ENCODE measurements at places on chromosomes 3 and 15.

GRCh38 chr3:57820479-57820878 lies 64.4 kb downstream of the SLMAP start:
- DNase-seq = no peak

- DNase-seq = no peak
Observed at GRCh38 chr15:98955961-98956723, 51.5 kb downstream of the PGPEP1L start.

DNA sequence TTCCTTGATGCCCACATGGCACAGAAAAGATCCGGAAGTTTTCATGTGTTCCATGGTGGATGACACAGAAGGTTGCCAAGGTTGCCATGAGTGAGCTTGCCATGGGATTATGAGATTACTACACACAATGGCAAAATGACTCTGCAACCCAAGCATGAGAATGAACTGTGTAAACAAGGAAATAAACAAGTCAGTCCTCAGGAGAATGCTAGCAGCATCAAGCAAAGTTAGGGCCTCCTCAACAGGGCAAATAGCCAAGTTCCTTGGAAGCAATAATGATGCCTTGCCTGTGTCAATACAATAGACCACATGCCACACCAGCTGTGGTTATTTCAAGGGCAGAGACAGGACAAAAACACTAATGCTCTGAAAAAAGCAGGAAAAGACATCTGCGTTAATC lies 41.8 kb downstream of the AQR start:
- no peak for DNase-seq

DNA sequence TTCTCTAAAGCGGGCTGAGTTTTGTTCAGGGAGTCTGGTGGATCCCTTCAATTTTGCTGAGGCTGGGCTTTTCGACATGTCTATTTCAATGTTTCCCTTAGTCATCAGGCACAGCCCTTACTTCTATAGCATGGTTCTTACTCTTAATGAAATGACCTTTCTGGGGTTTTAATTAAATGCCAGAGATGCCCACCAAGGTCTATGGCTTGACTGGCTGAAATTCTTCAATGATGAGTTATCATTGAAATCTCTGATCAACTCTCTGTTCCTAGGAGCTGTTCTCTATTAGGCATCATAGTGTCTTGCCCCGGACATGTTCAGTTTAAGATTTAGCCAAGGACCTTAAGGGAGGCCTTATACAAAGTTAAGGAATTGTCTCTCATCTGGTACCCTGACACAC lies 33.4 kb upstream of the KBTBD12 start:
- DNase-seq = no peak

DNA sequence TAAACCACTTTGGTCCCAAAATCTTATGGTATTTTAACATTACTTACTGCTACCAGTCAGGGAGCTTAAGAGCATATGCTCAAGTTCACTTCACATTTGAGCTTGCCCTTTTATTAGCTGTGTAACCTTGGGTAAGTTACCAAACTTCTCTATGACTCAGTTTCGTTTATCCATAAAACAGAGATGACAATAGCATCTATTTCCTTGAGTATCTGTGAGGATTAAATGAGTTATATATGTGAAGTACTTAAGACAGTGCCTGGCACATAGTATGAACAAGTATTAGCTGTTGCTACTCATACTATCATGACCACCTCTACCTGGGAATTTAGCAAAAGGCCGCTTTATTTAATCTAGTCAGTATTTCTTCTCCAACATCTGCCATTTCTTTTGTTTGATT lies 5.9 kb downstream of the ATOSA start:
- DNase-seq = no peak

- no peak for DNase-seq
Observed at GRCh38 chr3:124607163-124607562, 123.1 kb upstream of the UMPS start.

DNA sequence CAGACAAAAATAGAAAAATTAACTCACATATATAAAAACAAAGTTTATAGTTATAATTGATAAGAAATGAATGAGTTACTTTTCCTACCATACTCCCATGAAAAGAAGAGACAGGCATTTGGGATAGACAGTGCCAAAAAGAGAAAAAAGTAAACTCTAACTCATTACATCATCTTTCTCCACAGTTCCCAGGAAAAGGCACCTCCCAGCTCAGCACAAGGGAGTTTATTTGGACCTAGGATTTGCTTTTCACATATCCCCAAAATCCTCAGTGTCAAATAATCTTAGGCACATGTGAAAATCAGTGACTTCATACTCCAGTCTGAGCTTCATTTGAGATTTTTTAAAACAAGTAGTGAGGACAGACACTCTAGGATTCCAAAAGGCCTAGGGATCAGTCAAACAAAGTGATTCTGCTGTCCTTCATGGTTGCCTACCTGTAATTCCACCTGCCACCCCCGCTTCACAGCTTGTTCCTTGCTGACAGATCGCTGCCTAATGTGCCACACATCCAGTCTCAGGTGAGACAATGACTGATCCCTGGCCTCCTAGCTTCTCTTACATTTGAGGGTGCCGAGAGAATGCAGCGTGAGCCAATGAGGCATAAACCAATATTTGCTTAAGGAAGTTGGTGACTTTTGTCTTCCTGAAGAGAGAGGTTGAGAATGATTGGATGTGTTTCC lies 573.7 kb downstream of the TBL1XR1 start:
- DNase-seq = no peak

GRCh38 chr3:146469150-146470017 lies at the start of gene PLSCR2:
PLSCR2 (minus strand) TSS chr3:146469561; CDS start chr3:146459904, 9,657 bp downstream.
- DNase-seq = peak; percentile 85

DNA sequence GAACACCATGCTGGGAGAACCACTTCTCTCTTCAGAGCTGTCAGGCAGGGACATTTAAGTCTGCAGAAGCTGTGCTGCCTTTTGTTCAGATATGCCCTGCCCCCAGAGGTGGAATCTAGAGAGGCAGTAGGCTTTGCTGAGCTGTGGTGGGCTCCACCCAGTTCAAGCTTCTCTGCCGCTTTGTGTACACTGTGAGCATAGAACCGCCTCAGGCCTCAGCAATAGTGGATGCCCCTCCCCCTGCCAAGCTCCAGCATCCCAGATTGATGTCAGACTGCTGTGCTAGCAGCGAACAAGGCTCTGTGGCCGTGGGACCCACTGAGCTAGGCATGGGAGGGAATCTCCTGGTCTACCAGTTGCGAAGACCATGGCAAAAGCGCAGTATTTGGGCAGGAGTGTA lies 121.6 kb downstream of the NFKBIZ start:
- no peak for DNase-seq

DNA sequence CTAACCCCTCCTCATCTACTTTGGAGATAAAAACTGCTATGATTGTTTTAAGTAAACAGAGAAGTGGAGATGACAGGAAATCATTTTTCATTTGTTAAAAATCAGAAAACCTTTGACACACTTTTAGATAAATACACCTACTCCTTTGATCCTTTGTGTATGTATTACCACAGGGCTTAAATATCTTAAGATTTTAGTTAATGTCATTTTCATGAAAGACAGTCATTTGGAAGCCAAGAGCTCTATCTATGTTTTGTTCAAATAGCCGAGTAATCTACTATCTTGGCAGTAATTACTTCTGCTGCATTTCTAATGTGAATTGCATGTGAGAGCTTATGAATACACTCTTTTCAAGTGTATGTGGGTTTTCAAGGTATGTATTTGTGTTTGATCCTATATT lies 2.0 kb downstream of the ARPP21 start:
- no peak for DNase-seq

DNA sequence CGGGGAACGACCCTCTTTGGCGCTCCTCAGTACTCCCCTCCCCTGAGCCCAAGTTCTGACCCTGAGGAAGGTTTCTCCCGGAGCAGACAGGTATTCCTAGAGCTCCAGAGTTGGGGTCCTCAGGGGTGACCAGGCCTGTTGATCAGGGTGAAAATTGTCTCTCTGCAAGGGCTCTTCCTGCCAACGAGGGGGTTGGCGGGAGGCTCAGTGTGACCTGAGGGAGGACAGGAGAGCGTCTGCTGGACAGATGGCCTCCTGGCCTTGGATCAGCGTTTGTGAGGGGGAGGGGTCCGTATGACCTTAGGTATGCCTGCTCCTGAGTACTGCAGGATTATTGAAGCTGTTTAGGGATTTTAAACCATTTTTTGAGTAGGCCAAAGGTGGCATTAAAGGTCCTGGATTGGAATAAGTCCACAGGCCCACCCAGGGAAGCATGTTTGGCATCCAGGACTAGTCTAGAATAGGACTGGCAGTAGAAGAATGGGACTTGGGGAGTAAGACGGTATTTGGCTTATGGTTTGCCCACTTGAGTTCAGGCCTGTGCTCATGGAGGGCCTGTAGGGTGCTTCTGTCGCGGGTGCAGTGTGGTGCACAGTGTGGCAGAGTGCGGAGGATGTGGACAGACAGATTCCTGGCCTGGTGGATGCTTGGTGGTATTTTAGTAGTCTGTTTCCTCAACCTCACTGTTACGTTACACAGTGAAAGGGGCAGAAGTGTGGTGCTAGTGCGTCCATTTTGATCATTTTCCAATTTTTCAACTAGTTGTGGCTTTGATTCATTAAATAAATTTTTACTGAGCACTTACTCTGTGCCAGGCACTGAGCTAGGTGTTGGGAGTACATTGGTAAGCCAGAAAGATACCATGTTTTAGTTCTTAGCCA lies 959 bp downstream of the ZNF592 start:
- DNase-seq = no peak

DNA sequence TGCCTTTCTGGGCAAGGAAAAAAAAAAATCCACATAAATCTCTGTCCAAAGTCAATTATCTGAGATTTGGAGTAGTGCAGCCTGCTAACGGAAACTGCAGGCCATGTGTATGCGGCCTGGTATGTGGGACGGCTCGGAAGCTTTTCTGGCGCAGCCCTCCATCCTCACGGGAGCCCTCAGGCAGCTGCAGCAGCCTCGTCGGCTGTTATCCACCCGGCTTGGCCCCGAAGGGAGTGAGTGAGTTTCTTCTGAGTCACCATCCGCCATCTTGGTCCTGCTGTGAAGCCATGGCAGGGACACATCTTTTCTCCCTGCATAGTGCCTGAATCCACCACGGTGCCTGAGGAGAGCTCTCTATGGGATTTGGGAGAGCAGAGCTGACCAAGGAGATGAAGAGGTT lies 62.8 kb downstream of the POLR2M start:
- no peak for DNase-seq

DNA sequence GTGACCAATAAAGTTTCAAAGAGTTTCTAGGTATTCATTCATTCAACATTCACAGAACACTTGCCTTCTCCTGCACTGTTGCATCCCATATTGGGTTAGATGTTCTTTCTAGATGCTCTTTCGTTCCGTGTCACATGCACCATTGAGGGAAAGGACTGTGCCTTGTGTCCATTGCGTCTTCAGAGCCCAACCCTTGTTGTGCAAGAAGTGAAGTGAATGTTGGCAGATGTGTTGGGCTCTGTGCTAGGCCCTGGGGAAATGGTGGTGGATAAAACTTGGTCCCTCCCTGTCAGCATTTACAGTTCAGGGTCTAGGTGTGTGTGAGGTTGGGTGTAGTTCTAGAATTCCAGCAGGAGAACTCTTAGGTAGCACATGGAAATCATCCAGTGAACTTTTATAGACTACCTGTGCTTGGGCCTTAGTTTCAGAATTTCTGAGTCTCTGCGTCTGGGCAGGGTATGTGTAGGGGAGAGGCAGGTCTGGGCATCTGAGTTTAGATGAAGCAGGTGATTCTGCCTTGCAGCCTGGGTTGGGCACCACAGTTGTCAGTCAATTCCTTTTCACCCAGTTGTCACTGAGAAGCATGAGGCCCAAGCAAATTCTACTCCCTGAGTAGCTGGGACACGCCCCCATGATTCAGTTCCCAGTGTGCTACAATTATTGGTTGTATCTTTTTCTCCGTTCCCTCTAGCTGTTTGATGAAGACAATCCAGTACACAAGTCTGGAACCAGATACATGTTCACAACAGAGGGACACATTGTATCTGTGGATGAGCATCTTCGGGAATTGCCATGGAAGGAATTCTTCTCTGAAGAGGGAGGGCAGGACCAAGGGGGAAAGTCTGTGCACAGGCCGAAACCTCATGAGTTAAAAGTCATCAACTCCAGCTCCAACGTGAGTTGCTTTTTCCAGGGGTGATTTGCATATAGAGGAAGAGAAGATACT lies 25.4 kb downstream of the EDEM1 start:
- DNase-seq = no peak

GRCh38 chr3:95235916-95236315 lies 1173.1 kb downstream of the NSUN3 start:
- DNase-seq = no peak

GRCh38 chr3:177427540-177427939 lies 230.3 kb upstream of the TBL1XR1 start:
- no peak for DNase-seq

DNA sequence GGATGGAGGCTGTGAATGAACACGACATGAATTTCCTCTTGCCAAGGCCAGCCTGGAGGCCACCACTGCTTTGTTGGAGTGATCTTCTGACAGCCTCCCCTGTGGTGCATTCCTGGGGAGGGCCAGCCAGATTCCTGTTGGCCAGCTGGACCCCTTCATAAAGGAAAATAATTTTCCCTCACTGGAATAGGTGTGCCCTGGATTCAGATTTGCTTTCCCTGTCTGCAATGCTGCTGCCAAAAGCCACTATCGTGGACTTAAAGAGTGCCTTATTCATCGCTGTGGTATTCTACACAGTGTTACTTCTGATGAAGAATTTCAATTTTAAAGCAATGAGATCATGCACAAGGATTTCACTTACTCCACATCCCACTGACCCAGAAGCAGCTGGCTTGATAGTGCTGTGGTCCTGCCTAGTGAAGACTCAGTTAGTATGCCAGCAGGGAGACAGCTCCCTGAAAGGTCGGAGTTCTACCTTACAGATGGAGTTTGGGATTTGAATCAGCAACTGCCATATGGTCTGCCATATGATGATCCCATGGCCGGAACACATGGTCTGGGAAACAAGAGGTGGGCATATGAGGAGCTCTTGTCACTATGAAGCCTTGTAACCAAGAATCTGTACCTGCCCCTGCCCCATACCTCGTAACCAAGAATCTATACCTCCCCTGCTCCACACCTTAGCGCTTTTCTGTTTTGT lies 145.2 kb downstream of the KLF13 start:
- no peak for DNase-seq

GRCh38 chr3:151075869-151076562 lies 9.4 kb upstream of the MED12L start:
- DNase-seq = no peak

DNA sequence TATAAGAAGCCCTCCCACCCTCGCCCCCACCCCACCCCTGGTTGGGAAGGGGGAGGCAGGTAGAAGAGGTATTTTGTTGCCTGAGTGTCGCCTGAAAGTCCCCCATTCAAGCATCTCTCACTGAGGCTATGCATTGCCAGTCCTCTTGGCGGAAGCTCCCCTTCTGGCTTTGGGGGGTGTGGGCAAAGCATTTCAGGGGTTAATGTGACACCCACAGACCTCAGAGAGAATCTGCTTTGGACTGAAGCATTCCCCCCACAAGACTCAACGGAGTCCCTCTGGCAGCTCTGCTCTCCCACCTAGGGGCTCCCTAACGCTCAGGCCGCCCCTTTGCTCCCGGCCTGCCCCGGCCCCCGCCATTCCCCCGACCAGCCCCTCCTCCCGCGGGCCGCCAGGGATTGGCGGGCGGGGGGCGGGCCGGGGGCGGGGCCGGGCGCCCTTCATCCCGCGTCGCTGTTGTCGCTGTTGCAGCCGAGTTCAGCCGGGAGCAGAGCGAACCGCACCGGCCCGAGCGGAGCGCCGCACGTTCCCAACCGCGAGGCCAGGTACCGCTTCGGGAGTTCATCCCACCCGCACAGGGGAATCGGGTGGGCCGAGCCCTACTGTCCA lies at the start of gene SLC38A3:
TSS of gene SLC38A3 (plus strand) at position 468 of the 609 bp plus-strand sequence. CDS start 8,929 bp downstream, outside the sequence.
- no peak for DNase-seq

- DNase-seq = no peak
Observed at GRCh38 chr15:59236394-59236793, 29.8 kb downstream of the LDHAL6B start.

GRCh38 chr15:69032703-69033373 lies 18.3 kb downstream of the NOX5 start:
- DNase-seq = no peak

All from GM10248 (cell line).